Esophagus mucosa (tissue), 1 donor: ENCODE measurements at places on chromosomes 7 and 10.
A peak's percentile ranks its signal among the peaks of the same experiment; 100 is the strongest.

DNA sequence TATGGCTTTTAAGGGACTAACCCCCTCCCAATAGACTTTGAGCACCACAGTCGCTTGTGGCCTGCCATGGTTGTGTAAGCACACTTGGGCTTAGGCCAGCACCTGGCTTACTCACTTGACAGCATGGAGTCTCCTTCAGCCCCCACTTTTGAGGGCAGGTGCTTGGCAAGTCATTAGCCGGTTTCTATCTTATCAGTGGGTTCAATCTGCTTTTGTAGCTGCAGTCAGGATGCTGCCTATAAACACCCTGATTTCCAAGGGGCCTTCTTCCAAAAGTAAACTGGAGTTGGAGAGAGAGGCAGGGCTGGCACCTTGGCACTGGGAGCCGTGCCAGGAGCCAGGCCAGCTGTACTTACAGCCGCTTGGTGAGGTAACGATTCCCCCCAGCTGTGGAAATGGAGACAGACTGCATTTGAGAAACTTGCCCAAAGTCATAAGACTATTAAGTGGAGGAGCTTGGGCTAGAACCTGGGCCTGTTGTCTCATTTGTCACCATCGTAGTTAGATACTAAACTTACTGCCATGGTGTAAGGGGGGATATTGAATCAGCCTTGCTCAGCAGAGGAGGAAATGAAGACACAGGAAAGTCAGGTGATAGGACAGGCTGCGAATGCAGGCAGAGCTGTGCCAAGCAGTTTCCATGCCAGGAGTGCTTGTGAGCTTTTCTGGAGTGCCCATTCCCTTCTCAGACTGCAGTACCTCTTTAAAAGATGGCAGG, 92.2 kb upstream of the EFCAB10 start:
- no peak for ATAC-seq

DNA sequence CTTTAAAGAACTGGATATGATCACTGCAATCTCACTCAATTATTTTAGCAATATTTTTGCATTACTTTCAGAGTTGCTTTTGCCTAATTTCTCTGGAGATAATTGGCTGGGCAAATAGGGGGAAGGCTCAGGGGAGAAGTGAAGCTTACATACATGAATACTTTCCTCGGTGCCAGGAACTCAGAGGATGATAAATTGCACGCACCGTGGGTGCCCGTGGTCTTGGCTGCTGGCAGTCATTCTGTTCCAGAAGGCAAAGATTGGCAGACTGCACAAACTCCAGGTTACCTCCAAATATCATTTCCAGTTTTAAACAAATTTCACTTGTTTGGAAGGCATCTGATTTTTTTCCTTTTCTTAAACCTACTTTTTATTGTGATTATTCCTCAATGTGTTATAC, 197.8 kb upstream of the TMEM72 start:
- no peak for ATAC-seq

DNA sequence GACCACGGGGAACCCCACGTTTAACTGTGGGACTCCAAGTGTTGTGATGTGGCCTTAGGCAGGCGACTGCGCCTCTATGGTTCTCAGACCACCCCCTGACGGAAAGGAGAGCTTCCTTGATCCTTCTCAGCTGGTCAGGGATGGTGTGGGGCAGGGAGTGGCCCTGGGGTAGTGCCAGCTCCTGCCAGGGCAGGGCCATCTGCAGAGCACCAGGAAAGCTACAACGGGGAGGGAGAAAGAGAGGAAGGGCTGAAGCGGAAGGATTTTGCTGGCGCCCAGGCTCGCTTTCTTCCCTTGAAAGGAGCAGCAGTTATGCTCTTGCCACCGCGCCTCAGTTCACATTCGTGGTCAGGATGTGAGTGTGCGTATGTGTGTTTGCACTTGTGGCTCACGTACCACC, 74.9 kb upstream of the PCBD1 start:
- no peak for ATAC-seq

DNA sequence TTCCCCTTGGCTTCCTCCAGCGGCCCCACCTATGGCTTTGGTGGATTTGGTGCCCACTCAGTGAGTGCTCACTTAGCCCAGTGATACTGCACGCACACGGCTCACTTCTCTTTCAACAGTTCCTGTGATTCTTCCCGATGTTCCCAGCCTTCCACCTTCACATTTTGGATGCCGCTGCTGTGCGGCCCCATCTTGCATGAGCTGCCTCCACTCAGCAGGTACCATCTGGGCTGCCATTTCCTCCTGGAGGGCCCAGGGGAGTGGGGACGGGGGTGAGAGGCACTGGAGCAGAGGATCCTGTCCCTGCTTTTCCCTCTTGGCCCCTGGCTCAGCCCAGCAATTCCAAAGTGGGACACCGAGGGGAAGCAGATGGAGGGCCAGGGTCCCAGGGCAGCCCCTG, 323.3 kb upstream of the ZNF32 start:
- ATAC-seq, result no peak

DNA sequence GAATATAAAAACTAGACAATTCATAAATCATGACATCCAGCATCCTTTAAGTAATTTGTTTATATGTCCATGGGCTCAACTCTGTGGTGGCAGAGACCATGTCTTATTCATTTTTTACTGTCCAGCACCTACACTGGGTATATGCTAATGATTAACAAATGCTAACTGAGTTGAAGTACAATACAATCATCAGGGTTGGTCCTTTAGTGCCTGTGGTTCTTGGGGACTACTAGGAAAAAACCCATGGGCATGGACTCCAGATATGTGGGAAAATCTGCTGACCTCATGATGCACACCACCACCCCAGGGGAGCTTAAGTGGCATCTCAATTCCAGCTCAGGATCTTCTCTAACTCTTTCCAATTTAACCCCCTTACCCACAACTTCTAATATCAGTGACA, 85.3 kb upstream of the YAE1 start:
- ATAC-seq, result no peak

GRCh38 chr10:79192677-79193003, 123.9 kb downstream of the ZMIZ1 start:
- no peak for ATAC-seq

DNA sequence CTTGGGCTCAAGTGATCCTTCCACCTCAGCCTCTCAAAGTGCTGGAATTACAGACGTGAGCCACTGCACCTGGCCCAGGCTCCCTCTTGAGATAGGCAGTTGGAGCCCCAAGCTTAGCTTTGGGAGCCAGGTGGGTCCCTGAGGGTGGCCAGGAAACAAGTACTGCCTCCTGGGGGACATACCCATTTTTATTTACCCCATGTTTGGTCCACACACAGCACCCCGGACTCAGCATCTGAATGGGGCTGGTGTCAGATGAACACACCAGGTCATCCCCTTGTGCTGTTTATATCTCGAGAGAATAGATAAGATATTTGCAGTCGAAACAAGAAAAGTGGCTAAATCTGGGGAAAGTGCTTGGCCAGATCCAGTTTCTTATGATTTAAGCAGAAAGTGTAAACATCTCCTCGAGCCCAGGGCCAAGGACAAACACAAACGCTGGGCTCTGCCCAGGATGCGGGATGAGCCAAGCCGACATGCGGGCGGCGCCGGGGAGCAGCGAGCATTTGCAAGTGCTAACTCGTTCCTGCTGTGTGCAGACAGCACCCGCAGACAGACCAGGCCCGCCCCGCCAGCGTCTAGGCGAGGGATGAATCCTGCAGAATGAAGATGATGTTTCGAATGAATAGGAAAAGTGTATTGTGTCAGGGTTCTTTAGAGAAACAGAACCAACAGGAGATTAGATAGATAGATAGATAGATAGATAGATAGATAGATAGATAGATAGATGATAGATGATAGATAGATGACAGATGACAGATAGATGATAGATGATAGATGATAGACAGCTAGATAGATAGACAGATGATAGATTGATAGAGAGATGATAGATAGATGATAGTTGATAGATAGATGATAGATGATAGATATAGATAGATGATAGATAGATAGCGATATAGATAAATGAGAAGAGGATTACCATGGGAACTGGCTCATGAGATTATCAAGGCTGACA, 44.4 kb upstream of the OCM2 start:
- ATAC-seq, result peak; percentile 91

GRCh38 chr7:115910541-115911164, 119.9 kb downstream of the TFEC start:
- no peak for ATAC-seq
